ENCODE measurements at places on chromosomes 11 and 22.

GRCh38 chr22:20589614-20590476 is 82.4 kb downstream of the MED15 start:
- DNase-seq = no peak

DNA sequence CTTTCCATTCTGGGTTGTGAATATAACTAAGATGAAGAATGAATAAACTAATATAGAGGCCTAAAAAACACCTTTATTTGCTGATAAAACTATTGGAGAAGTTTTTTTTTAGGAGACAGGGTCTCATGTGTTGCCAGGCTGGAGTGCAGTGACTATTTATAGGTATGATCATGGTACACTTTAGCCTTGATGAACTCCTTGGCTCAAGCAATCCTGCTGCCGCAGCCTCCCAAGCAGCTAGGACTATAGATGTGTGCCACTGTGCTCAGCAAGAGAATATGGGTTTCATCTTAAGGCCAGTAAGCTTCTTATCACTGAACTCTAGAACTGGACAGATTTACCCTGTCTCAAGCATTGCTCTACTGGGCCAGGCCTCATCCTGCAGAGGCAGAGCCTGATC is 26.6 kb downstream of the CCDC90B start:
- no peak for DNase-seq

GRCh38 chr22:46040471-46041465 is 63.8 kb upstream of the WNT7B start:
- DNase-seq = no peak

DNA sequence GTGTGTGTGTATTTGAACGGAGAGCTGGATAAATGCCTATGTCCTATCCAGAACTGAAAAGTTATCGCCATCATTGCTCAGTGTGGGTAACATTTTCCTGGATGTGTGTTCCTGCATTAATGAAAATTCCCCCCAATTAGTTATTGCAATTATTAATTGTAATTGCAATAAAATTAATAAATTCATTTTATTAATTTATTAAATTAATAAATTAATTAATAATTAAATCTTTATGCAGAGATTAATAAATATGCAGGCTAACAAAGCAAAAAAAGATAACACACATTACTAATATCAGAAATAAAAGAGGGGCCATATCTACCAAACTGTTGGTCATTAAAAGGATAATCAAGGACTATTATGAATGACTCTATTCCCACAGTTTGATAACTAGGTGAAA is 3.6 kb downstream of the RFPL3 start:
- DNase-seq = no peak

DNA sequence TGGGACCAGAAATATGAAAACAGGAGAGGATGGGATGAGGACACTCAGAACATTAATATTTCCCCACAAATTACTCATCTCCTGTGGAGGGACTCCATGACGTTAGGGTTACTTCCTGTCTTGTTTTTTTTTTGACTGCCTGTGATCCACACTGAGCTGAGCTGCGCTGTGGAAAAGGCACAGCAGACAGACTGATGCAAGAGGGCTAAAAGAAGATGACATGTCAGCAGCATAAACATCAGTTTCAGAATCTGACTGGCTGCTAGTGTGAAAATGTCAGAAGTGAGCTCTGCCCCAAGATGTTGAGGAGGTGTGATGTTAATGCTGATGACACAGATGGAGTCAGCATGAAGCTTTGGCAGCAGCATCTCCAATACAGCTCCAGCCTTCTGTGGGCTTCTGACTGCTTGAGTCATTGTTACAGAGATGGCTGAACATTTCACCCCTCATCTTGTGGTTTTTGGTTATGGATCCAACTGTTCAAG is 286.8 kb downstream of the BLID start:
- peak; percentile 20 for DNase-seq

DNA sequence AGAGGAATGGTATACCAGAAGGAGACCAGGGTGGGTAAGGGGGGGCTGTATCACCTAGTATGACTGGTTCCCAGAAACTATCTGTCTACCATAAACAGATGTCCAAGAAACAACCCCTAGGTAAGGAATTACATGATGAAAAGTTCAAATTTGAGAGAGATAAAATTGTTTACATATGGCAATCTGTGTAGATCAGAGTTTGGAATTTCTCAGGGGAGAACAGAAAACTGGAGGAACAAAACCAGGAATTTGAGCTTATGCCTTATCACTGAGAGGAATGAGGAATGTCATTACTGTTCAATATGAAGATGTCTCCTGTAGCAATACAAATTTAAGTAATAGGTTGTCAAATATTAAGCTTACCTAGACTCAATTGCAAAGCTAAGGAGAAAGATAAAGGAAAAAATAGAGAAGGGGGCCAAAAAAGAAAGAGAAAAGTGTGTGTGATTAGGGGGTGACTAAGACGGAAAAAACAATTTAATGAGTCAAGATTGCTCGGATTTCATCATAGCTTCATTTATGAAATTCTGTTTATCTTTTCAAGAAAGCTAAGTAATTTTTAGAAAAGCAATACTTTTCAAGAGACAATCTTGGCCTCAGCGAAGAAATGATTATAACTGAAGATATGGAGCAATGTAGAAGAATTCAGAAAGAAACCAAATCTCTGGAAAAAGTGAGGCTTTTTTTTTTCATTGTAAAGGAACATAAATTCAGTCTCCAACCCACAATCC is 117.8 kb downstream of the APOL5 start:
- no peak for DNase-seq

DNA sequence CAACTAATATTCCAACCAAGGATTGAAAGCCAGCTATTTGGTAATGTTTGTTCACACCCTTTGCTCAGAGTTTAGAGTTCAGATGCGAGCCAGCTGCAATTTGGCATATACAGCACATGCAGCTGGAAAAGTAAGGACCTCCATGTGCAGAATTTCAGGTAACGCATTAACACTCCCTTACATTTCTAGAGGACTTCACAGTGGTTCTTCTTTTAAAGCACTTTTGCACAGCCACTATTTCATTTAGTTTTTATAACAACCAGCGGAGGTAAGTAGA is 3.4 kb downstream of the POU2AF3 start:
- DNase-seq = no peak

GRCh38 chr11:8962841-8963240 is 1.4 kb downstream of the TMEM9B start:
- no peak for DNase-seq

DNA sequence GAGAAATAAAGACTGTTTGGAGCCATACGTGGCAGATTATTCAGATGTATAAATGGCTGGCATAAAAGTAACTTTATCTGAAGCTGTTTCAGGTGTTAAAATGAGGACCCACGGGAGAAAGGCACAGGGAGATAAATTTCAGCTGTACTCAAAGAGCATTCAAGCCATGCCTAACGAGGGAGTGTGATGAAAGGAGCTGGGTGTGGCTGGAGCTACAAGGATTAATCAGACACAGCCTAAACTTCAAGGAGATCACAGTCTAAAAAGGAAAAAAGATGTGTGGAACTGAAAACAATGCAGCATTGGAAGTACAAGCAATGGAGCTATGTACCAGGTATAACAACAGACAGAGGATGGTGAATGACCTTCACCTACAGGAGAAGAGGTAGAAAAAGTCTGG is 120.8 kb upstream of the APOA1 start:
- DNase-seq = no peak

GRCh38 chr11:115961159-115962003 is 457.2 kb upstream of the CADM1 start:
- no peak for DNase-seq

GRCh38 chr22:19988965-19989724 is 27.5 kb downstream of the ARVCF start:
- DNase-seq = no peak

GRCh38 chr22:29570456-29570855 is 10.5 kb downstream of the NIPSNAP1 start:
- DNase-seq = no peak

- DNase-seq = no peak
These were observed 128.4 kb downstream of the FAM76B start for GRCh38 chr11:95661162-95661561.

- DNase-seq = no peak
These were observed 108.4 kb upstream of the ZC3H12C start for GRCh38 chr11:109984634-109985289.

- DNase-seq = no peak
These were observed 76.8 kb upstream of the CREB3L1 start for GRCh38 chr11:46200537-46201281.

DNA sequence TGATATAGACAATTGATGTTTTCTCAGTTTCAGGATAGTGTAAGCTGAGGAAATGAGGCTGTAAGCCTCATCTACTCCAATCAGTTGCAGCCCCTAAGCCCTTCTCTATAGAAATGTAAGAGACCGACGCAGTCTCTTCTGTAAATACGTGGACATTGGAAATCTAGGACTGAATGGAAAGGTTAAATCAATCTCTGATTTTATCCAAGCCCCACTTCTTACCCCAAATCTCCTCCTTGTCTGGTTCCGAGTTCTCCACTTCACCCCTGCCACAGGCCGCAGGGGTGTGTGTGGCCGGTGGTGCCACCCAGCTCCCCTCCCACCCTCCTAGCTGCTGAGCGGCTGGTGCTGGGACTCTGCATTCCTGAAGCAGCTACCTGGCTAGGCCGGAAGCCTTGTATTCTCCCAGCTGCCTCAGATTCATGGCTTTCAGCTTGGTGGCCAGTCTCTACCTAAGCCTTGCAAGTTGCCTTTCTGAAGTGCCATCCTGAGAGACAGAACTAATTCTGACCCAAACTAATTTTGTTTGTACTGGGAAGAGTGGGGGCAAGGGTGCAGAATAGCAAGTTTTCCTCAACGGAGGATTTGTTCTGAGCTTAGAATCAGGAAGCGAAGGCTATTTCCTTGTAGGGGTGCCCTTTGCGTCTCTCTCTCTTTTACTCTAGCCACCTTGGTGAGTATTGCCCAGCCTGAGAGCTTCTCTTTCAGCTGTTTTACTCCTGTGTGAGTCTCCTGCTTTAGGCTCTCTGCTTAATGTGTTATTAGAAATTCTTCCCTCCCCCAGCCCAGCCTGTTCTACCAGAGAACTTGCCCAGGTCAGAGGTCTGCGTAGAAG is 749 bp downstream of the VWA5A start:
- DNase-seq = no peak

DNA sequence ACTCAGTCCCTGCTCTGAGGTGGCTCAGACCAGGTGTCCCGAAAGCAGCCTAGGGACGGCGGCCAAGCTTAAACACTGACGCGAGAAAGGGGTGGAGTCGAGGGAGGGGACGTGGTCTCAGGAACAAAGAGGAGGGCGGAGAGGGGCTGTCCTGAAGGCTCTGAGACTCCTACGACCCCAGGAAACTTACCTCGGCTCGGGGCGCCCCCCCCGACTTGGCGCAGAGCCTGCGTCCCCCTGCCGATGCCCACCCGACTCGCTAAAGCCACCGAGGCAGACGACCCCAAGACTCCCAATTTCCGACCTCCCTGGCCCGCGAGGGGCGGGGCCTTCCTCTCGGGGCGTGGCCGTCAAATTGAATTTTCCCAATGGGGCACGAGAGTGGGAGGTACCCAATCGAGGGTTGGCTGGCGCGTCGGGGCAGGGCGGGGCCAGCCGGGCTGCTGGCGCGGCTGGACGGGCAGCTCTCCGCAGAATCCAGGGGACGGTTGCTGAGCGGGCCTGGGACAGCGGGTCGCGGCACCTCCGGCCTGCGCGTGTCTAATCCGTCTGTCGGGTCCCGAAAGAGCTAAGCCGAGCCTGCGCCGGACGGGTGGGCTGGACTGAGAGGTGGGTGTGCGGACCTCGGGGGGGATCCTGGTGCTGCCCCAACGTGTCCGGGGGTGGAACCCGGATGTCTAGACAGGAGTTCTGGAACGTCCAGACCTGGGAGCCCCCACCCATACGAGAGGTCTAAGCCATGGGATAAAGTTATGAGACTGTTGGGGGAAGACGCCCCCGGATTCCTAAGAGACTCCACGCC is at the start of gene SMTN:
Gene SMTN, plus strand, starts transcription at position 471 of the 802 bp plus-strand sequence. CDS start 1,941 bp downstream, outside the sequence.
- DNase-seq = peak; percentile 92

DNA sequence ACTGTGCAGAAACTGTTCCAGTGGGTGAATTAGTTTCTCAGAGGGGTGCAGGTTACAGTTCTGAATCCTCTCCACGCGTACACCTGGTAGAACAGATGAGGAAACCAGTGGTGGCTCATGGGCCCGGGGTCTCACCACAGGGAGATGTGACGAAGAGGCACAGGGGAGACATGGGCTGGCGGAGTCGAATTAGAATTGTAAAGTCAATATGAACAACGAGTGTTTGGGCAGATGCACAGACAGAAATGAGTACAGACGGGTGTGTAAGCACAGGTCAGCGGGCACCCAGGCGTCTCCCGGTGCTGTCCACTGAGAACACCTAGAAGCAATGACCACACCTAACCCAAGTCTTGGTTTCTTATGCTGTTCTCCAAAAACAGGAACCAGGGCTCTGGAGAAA is 41.8 kb downstream of the GNB1L start:
- no peak for DNase-seq

GRCh38 chr11:19557720-19558140 is 154.9 kb upstream of the NAV2 start:
- DNase-seq = peak; percentile 87

GRCh38 chr22:50019316-50019715 is 6.8 kb upstream of the IL17REL start:
- DNase-seq = no peak

GRCh38 chr11:13868710-13869397 is 93.7 kb upstream of the SPON1 start:
- peak; percentile 40 for DNase-seq

DNA sequence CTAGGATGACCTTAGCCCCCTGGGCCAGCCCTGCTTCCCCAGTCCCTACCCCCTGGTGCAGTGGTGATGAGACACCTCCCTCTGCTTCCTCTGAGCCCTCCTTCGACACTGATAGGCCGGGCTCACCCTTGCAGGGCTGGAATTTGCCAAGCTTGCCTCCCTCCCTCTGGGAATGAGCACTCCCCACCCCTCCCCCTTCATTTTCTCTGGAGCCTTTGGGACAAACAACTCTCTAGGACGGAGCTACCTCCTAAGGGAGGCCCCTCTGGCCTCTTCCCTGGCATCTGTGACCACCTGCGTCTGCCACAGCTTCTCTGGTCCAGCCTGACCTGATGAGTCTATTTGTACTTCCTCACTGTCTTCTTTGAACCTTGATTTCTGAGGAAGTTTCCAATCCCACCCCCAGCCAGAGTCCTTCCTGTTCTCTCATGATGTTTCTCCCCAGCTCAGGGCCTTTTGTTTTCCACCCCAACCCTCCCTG is 53.3 kb upstream of the ADA2 start:
- DNase-seq = no peak

GRCh38 chr11:113338730-113339129 is 24.3 kb downstream of the TTC12 start:
- DNase-seq = no peak

DNA sequence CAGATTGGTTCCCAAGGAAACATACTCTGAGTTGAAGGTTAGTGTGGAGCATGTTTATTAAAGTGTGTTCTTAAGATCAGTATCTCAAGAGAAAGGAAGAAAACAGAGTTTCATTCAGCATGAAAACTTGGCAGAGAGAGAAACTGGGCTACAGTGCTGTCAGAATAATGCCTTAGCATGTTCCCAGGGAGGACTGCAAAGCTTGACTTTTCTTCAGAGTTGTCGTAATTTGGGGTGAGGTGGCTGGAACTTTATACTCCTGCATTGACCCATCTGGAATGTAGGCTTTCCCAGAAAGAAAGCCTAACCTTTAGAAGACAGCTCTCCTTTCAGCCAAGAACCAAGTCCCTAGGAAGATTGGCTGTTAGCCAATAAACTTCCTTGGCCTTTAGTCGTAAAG is 190.8 kb upstream of the CNTN5 start:
- no peak for DNase-seq
